ENCODE measurements at places on chromosomes 6 and 20.

GRCh38 chr6:108779536-108780275 lies 68.5 kb upstream of the ARMC2 start:
- no peak for DNase-seq

- no peak for DNase-seq
Observed at GRCh38 chr6:140897804-140898573, 1234.7 kb upstream of the GJE1 start.

DNA sequence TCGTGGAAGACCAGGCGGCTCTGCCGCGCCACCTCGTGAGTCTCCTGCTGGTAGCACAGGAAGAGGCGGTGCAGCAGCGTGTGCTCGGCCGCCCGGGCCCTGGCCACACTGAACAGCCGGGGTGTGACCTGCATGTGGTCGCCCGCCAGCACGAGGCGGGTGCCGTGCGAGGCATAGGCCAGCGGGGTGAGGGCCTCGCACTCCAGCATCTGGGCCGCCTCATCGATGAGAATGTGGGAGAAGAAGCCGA lies 7.0 kb downstream of the HELZ2 start:
- no peak for DNase-seq

GRCh38 chr20:31663838-31664695 lies 26.4 kb downstream of the COX4I2 start:
- no peak for DNase-seq

DNA sequence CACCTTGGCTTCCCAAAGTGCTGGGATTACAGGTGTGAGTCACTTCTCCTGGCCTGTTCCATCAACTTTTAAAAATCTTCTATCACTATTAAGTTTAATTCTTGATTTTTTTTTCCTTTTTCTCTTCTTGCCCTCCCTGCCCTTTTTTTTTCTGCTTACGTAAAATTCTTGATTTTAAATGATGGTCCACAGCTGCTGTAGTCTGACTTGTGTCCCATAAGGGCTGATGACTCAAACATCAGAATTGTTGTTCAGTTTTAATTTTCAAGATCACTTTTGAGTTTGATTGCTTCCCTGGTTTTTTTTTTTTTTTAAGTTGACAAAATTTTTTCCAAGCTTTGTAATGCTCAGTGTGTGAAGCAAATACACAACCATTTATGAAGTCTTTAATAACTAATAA lies 61.9 kb downstream of the CBFA2T2 start:
- DNase-seq = no peak

GRCh38 chr6:107330168-107330567 lies 129.2 kb downstream of the PDSS2 start:
- no peak for DNase-seq
